Stimulated activated CD8-positive, alpha-beta memory T cell treated with anti-CD3 and anti-CD28 coated beads, Interleukin-7, amount 100 ng/mL, for 1 hour (primary cell): ENCODE measurements at places on chromosomes 4 and X.

DNA sequence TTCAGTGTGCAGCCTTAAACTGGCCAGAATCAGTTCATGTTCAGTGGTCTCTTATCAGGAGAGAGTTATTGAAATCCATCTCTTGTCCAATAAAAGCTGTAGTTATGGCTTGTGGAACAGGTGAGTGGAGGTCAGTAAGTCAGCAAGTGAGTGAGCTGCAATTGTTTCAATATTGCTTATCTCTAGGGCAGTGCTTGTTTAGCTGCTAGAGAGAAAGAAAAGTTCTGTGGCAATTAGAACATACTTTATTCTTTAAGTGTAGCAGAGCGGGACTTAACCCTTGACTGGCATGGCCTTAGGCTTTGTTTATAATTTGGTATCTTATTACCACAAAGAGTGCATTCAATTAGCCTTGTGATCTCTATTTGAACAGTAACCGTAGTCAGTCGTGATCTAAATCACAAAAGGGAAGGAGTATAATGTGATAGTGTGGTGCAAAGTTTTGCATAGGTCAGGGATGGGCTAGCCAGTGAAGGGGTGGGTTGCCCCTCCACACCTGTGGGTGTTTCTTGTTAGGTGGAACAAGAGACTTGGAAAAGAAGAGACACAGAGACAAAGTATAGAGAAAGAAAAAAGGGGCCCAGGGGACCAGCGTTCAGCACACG, 6.9 kb upstream of the ETDC start:
- no peak for DNase-seq

DNA sequence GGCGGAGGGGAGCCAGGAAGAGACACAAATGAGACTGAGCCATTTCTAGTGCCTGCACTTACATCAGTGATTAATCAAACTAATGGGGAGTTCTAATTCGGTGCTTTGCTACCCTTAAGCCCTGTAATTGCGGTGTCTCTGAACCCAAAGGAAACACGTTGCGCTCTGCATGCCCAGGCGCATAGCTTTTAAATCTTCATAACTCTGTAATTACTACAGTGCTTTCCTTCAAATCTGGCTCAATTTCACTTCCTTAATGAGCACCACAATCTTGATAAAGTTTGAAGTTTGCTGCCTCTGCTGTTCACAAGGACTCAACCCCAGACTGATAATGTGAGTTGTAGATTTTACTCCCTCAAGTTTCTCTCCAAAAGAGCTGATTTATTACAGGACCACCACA, 5.7 kb upstream of the NHS start:
- DNase-seq, result no peak

- no peak for DNase-seq
Measured at GRCh38 chr4:70915874-70916559, 13.8 kb downstream of the MOB1B start.

GRCh38 chrX:36986231-36986630, 21.9 kb upstream of the FAM47C start:
- DNase-seq, result no peak

DNA sequence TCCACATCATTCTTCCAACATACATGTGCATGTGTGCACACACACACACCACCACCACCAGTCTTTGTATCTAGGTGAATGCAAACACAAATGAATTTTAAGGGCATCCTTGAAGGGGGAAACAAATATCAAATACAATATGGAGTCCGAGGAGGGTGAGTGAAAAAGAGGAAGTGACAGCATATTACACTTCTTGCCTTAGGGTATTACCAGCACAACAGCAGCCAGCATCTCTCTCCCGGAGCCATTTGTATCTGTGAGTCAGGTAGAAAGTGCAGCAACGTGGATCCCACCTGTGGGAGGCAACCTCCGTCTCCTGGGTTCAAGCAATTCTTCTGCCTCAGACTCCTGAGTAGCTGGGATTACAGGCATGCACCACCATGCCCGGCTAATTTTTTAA, 483.2 kb downstream of the SMARCA1 start:
- no peak for DNase-seq

DNA sequence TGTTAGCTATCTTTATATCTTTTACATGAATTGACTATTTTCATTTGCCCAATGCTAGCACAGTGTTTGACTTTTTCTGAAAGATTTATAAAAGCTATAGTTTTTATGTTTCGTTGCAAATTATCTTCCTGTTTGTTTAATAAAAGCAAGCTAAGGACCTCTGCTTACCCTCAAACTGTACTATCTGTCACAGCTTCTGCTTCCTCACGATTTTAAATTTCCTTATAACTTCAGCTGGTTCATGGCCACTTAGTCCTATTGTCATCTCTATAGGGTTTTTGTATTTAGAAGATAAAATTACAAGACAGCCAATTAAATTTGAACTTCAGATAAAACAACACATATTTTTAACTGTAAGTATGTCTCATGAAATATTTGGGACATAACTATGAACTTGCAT, 494.0 kb downstream of the PDGFC start:
- no peak for DNase-seq

GRCh38 chr4:187493661-187494060, 501.9 kb upstream of the ZFP42 start:
- DNase-seq, result no peak

DNA sequence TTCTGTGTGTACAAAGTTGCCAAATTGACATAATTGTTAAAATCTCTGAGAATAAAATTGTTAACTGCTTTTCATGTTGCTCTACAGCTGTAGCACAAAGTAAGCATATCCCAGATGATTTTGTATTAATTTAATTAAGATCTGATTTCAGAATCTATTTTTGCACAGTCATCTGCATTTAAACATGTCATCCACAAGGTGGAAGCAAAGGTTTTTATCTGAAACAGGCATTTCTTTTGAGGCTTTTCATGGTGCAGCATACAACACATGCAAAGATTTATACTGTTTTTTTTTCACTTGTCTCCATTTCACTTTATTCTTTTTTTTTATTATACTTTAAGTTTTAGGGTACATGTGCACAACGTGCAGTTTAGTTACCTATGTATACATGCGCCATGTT, 51.2 kb downstream of the GC start:
- DNase-seq, result no peak

GRCh38 chrX:41026702-41027078, 58.6 kb upstream of the USP9X start:
- DNase-seq, result no peak

DNA sequence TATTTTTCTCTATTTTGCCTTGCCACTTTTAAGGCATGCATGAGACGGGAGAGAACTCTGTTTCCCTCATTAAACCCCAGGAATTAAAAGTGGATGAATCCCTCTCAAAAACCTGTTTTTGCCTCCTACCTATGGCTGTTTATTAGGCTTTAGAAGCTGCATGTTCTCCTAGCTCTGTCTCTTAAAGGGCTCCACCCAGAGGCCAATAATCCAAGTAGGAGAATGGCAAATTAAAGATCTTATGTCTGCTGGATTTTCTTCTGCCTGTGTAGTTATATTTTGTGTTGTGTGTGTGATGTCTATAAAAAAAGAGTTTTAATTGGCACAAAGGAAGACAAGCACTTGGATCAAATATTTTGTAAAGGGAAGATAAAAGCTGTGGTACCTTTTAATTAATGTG, 32.4 kb downstream of the MAGEC1 start:
- no peak for DNase-seq

GRCh38 chrX:43096830-43097229, 318.9 kb upstream of the PPP1R2C start:
- no peak for DNase-seq

- DNase-seq, result no peak
Measured at GRCh38 chr4:67558493-67558892, at the start of gene STAP1. STAP1 (plus strand) TSS chr4:67558727; CDS start chr4:67558810, 83 bp downstream.

DNA sequence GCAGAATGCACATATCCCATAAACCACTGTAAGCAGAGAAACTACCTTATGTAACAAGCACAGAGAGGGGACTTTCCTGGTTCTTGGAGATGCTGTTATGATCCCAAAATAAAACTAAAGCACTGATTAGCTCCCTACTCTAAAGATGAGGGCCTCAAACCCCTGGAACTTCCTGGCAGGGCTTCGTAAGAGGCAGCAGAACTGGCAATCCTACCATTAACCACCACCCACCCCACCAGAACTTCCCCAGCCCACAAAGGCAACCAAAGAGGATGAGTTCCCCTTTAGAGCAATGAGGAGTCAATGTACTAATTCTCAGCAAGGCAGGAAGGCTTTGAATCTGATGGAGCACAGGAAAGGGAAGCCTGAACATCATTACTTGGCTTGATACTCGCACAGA, 436.5 kb upstream of the FRG1 start:
- DNase-seq, result no peak

DNA sequence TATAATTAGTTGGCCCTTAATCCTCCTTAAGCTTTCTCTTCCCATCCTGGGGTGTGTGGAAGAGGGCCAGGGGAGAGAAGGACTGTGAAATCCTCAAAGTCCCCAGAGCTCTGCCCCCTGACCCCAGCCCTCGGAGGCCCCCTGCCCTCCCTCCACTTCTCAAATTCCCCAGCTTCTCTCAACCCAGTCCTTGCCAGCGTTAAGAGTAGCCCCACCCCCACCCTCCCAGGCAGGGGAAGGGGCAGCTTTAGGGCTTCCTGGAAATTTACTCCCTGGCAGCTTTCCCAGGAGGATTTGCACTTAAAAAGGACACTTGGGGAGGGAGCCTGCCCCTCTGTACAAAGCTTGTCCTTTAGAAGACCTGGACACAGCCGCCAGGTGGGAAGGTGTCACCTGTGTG, 11.8 kb upstream of the CD40LG start:
- DNase-seq, result no peak

GRCh38 chr4:7240306-7240705, 48.0 kb downstream of the SORCS2 start:
- DNase-seq, result no peak

DNA sequence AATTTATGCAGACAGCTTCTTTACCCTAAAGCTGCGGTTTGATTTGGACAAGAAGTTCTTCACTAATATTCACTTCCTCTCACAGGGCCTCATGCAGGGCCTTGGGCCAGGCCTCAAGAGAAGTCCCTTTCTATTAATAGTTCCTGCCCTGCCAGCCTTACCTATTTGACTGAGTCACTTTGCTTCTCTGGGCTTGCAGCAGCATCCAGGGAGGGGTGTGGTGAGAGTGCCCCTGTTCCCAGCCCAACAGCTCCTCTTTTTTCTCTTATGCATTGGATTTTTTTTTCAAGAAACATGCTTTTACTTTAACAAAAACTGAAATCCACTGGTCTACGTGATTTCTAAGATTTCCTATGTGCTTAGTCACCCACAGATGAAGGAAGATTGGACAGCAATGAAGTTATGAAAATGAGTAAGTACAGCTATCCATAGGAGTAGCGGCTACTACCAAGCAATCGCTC, 26.7 kb downstream of the FAM156B start:
- DNase-seq, result no peak

GRCh38 chr4:126604268-126604867, 1028.4 kb upstream of the INTU start:
- no peak for DNase-seq

DNA sequence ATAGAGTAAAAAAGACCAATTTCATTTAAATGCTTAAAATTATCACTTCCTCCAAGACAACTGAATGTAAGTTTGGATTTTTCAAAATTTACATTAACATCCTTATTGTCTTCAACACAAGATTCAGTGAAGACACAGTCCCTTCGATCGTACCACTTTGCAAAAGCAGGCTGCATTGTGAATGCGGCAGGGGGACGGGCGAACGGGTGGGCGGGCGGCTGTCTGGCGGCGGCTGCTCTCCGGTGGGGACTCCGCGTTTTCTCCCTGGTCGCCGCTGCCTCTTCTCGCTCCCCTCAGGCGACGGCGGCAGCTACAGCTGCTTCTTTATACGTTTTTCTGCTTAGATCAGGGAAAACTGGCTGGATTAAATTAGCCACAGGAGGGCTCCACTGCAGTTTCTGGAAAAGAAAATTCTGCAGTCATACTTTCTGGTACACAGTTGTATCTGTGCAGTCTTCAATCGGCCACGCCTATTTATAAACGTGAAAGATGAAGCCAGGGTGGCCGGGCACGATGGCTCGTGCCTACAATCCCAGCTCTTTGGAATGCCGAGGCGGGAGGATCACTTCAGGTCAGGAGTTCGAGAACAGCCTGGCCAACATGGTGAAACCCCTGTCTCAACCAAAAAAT, 33.9 kb upstream of the HPF1 start:
- no peak for DNase-seq

GRCh38 chr4:76504613-76505465, 69.8 kb downstream of the SHROOM3 start:
- no peak for DNase-seq

GRCh38 chr4:189823591-189823990, 117.1 kb upstream of the FRG1 start:
- DNase-seq, result no peak

- no peak for DNase-seq
Measured at GRCh38 chr4:83569987-83570386, 34.1 kb downstream of the GPAT3 start.

- no peak for DNase-seq
Measured at GRCh38 chr4:39054497-39054896, 7.5 kb upstream of the KLHL5 start.

- no peak for DNase-seq
Measured at GRCh38 chr4:183659872-183660242, 764 bp downstream of the TRAPPC11 start.

DNA sequence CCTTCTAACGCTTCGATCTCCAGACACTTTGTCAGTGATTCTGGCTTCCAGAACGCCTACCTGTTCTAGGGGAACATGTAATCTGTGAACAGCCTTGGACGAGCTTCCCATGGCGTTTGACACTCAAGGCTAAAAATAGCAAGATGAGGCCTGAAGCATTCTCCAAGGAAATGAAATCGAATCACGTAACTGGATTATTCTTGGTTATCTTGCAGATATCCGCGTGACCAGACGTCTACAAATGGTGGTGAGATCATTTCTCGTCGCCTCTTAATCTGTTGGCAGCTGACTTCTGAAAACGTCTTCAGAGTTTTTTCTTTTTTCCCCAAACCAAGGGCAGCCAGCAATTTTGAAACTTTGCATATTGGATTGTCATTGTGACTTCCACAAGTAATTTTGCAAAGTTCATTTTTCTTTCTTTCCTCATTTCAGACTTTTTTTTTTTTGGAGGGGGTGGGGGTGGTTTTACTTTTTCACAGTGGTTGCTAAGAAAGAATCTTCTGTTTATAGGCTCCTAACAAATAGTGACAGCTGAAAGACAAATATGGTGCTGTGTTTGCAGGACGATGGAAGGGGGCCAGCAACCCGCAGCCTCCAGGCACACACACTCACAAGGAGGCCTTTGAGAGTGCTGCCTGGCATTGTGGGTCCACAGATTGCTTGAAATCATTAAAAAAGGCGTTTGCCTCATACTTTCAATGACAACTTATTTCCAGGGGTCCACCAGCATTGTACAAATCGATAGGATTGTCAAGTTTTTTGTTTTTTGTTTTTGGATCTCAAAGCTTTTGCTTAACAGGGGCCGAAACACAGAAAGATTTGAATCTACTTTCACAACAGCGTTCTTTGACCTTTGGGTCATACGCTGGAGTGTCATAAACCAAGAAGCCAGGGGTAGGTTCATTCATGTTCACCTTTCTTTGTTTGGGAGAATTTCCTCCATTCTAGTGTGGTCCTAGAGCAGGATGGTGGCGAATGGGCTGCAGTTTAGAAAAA, 32.4 kb upstream of the PDLIM3 start:
- no peak for DNase-seq

GRCh38 chrX:40094041-40094899, 3.5 kb downstream of the BCOR start:
- no peak for DNase-seq

- no peak for DNase-seq
Measured at GRCh38 chrX:77597511-77597910, 150.3 kb downstream of the FGF16 start.
